Fibroblast of skin of abdomen (primary cell): ENCODE measurements at places on chromosomes 5 and 9.
A peak's percentile ranks its signal among the peaks of the same experiment; 100 is the strongest.

- DNase-seq, result no peak
Measured at GRCh38 chr5:110250355-110250754, 476.1 kb downstream of the TMEM232 start.

- no peak for DNase-seq
Measured at GRCh38 chr9:137113385-137114159, 961 bp downstream of the DPP7 start.

GRCh38 chr9:88197016-88197415 is 58.7 kb upstream of the SPATA31C2 start:
- peak; percentile 89 for DNase-seq

- DNase-seq, result no peak
Measured at GRCh38 chr9:134437403-134438194, 111.3 kb downstream of the RXRA start.

DNA sequence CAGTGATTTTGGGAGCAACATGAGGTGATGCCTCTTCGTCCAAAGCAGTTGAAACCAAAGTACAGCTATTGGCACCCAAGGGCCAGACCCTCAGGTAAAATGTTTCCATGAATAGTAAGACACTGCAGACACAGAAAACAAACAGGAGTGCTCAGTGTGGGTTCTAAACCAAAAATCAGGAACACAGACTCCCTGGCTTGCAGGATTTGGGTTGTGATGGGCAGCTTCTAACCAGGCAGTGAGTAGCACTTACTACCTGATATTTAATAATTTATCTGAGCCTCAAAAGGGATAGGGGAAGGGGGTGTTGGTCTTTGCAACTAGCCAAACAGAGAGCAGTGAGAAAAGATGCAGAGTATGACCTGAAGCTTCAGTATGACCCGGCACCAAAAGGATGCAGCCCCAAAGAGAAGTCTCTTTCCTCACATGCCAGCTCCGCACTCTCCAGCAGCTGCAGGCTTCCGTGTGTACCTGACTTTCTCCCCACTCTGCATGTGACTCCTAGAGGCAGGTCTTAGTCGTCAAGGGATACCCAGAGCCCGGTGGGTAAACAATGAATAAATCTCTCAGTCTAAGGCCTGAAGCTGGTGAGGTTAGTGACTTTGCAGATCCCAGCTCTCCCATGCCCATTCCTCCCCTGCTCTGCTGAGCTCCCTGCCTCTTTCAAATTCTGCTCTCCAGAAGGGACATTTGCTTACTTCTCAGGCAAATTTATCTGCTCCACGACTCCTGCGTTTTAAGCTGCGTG is 105.4 kb upstream of the SPOCK1 start:
- DNase-seq, result no peak
